ENCODE measurements at places on chromosomes 12 and 14. TPM values are rescaled to one million over a fixed set of nuclear protein-coding genes. Genes with fewer than 3 reads are reported as not detected.

KRT8 gene
- total RNA-seq, result 14.0 TPM

- no peak overlapping the region for H3K4me3 ChIP-seq
- no peaks in the 10 kb centered on the region for H3K36me3 ChIP-seq
- H3K4me1 ChIP-seq, result no peaks in the 10 kb centered on the region
- H3K27ac ChIP-seq, result no peak overlapping the region
- DNase-seq, result no peak
Observed at GRCh38 chr14:88808359-88808758, 15.6 kb upstream of the EML5 start.

- H3K27ac ChIP-seq, result no peak overlapping the region
- peaks cover 10% of the 10 kb centered on the region for H3K4me1 ChIP-seq
- no peaks in the 10 kb centered on the region for H3K27me3 ChIP-seq
Observed at GRCh38 chr12:116067892-116068291, 209.6 kb downstream of the MED13L start.

DNA sequence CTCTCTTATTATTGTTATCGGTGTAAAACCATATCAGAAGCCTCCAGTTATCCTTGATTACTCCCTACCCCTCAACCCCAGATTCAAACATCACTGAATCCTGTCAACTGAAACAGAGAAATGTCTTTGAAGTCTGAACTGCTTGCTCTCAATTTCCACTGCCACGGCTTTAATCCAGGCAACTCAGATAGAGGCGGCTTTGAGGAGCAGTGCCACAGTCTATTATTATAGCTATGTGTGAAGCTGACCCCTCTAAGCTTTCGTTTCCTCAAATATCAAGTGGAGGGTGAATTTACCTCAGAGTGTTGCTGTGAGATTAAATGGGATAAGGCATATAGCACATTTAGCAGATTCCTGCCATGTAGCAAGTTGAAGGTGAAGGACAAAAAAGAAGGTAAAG lies 49.0 kb upstream of the PDE3A start:
- no peak for DNase-seq
- no peak overlapping the region for H3K4me3 ChIP-seq
- no peaks in the 10 kb centered on the region for H3K4me1 ChIP-seq
- H3K27me3 ChIP-seq, result no peaks in the 10 kb centered on the region
- H3K36me3 ChIP-seq, result no peaks in the 10 kb centered on the region

HOXC10 gene
- total RNA-seq, result not detected

ERBB3 gene
- 33.7 TPM for total RNA-seq

DNA sequence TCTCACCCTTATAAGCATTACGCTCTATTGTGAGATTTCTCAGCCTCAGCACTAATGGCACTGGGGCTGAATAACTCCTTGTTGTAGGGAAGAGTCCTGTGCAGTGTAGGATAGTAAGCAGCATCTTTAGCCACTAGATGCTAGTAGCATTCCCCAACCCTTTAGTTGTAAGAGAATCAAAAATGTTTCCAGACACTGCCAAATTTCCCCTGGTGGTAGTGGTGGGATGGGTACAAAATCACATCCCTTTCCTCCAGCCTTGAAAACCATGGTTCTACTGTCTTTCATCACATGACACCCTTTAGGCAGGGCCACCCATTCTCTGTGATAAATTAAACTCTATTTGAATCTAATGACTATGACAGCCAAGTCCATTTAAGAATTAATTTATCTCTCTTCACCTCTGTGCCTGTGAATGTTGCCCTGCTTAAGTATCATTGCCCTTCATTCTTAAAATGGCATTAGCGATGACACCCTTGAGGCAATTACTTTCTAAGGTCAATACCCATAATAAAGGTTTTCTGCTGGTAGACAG lies 199.4 kb downstream of the ANO4 start:
- no peaks in the 10 kb centered on the region for H3K4me1 ChIP-seq
- peaks cover 8% of the 10 kb centered on the region for H3K27me3 ChIP-seq
- DNase-seq, result no peak
- no peak overlapping the region for H3K27ac ChIP-seq
- no peaks in the 10 kb centered on the region for H3K36me3 ChIP-seq

- H3K4me1 ChIP-seq, result peaks cover 7% of the 10 kb centered on the region
- H3K4me3 ChIP-seq, result no peak overlapping the region
- no peak overlapping the region for H3K27ac ChIP-seq
- H3K36me3 ChIP-seq, result peaks cover 10% of the 10 kb centered on the region
- H3K27me3 ChIP-seq, result peaks cover 2% of the 10 kb centered on the region
Observed at GRCh38 chr12:5442251-5443006, 10.5 kb downstream of the NTF3 start.

DNA sequence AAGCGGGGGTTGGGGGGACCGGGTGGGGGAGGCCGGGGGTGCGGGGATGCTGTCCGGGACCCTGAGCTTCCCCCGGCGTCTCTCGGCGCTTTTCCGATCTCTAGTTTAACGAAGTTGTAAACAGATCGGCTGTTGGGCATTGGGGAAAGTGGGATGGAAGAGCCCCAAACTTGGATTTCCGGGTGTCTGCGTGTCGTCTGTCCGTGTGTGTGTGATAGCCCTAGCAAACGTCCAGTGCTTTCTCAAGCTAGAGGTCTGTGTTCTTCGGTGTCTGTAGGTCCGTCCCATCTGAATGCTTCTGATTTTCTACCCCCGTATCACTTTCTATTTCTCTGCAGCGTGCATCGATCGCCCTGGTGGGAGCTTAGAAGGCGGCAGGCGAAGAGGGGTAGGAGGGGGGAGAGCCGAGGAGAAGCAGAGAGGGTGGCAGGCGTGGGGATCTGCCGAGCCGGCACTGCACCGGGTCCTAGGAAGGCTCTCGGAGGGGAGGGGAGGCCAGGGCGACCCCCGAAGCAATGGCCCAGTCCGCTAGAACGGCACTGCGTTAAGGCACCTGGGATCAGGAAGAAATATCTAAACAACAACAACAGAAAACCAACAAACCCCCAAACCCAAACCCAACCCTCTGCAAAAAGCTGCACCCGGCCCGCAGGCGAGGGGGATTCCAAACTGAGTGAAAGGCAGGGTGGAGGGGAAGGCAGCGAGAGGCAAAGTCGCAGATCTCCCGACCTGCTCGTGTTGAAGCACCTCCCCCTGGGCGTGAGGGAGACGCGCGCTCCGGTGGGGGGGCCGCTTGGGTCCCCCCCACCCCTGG lies 1.0 kb downstream of the KCNA1 start:
- peak; percentile 43 for DNase-seq
- H3K36me3 ChIP-seq, result peaks cover 8% of the 10 kb centered on the region
- peak overlapping the region; percentile 93 for H3K4me3 ChIP-seq
- H3K27me3 ChIP-seq, result peaks cover 20% of the 10 kb centered on the region

DNA sequence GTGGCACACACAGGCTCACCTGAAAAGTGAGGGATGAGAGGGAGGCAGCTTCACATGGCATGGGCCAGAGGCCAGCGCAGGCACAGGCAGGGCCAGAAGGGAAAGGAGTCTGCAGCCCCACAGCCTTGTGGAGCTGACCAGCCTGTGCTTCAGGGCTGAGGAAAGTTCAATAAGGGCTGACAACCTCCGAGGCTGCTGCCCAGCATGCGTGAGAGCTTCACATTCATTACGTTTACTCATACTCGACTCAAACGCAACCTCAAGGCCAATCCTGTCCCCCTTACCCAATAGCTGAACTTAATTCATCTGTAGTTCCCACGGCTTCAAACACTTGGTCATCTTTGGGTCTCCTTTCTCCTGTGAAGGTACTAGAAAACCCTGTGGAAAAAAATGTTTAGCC lies 4.8 kb downstream of the MMAB start:
- no peak overlapping the region for H3K27ac ChIP-seq
- no peak overlapping the region for H3K4me3 ChIP-seq
- H3K4me1 ChIP-seq, result peaks cover 4% of the 10 kb centered on the region
- peaks cover 4% of the 10 kb centered on the region for H3K36me3 ChIP-seq
- H3K27me3 ChIP-seq, result peaks cover 7% of the 10 kb centered on the region

- H3K27ac ChIP-seq, result no peak overlapping the region
- DNase-seq, result no peak
- H3K4me3 ChIP-seq, result no peak overlapping the region
Observed at GRCh38 chr14:103885509-103885932, 38.1 kb upstream of the PPP1R13B start.

PTGES3 gene
- total RNA-seq, result 180 TPM

- H3K4me3 ChIP-seq, result no peak overlapping the region
- no peaks in the 10 kb centered on the region for H3K27me3 ChIP-seq
- no peak for DNase-seq
- H3K36me3 ChIP-seq, result no peaks in the 10 kb centered on the region
- no peak overlapping the region for H3K27ac ChIP-seq
- H3K4me1 ChIP-seq, result no peaks in the 10 kb centered on the region
Observed at GRCh38 chr12:89960011-89960507, 251.4 kb upstream of the ATP2B1 start.

DNA sequence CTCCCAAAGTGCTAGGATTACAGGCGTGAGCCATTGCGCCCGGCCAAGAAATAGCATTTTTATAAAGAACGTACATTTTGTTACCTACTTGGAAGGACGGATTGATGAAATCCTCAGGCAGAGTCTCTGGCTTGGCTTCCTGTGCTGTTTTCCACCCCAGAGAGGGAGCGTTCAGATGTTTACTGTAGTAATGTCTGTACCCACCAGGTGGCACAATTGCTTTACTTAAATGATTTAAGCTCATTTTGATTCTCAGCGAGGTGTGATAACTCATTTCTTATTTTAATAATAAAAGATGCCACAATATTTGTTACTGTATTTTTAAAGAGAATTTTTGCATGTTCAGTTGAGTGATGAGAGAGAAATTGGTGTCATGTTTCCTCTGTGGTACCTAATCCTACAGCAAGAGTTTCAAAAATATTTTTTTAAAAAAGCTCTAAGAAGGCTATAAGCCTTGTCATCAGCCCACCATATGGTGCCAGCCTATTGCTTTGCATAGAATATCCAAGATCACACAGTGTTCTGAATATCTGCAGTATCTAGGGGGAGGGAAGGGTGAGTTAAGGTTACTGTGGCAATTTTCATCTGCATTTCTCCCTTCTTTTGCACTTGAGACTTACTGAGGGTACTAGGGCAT lies 82.6 kb upstream of the TRAF3 start:
- H3K27me3 ChIP-seq, result no peaks in the 10 kb centered on the region
- peak; percentile 45 for DNase-seq
- peak overlapping the region; percentile 11 for H3K27ac ChIP-seq
- no peaks in the 10 kb centered on the region for H3K36me3 ChIP-seq

CD163 gene
- total RNA-seq, result 20.6 TPM

GRCh38 chr12:19614601-19615383 lies 175.5 kb downstream of the AEBP2 start:
- H3K27ac ChIP-seq, result peak overlapping the region; percentile 28
- no peak overlapping the region for H3K4me3 ChIP-seq
- peaks cover 1% of the 10 kb centered on the region for H3K27me3 ChIP-seq
- H3K4me1 ChIP-seq, result peaks cover 13% of the 10 kb centered on the region
- DNase-seq, result no peak

DNA sequence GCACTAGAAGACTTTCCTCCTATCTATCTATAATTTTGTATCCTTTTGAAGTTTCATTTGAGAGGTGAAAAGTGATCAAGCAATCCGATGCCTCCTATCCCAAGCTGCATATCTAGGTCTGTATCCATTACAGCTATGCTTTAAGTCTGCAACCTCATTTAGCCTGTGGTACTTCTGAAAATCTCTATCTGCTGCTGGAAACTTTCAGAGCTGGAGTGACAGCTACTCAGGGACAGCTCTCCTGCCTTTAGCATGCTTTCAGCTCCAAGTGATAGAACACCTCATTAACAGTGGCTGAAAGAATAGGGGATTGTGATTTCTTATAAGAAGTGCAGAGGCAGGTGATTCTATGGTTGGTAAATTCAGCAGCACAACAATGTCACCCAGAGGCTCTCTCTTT lies 1153.5 kb downstream of the AACS start:
- no peak for DNase-seq
- H3K36me3 ChIP-seq, result no peaks in the 10 kb centered on the region
- no peaks in the 10 kb centered on the region for H3K4me1 ChIP-seq

BBS10 gene
- total RNA-seq, result 10.9 TPM

DNA sequence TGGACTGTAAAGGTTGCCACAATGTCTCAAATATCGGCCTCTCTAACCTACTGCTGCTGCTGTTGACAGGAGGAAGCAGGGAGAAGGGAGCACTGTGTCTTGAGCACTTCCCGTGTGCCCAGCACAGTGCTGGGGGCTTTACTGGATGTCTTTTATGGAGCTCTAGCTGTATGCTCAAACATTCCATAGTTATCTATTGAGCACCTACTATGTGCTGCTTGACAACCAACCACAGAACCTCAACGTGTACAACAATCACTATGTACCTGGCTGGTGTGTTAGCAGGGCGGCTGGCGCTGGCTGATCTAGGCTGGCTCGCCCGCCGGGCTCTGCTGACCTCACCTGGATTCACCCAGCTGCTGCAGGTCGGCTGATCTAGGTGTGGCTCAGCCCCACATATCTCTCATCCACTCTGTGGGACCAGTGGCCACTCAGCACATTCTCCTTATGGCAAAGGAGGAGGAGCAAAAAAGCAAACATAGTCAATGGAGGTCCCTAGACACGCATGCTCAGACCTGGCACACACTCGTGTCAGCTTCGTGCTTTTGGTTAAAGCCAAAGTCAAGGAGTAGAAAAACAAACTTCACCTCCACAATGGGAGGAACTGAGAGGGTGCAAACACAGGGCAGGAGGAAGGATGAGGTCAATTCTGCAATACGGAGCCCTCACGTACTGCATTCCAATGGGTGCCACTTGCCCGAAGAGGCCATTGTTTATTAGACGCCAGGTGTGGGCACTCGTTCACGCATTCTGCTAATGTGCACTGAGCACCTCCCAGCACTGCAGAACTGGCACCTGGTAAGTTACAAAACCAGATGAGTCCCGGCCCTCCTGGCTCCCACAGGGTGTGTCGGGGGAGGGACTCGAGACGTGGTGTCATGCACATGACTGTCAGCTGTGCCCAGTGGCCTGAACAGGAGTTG lies 147.2 kb downstream of the SCARB1 start:
- no peak overlapping the region for H3K4me3 ChIP-seq
- H3K4me1 ChIP-seq, result peaks cover 40% of the 10 kb centered on the region
- no peak overlapping the region for H3K27ac ChIP-seq
- H3K36me3 ChIP-seq, result no peaks in the 10 kb centered on the region
- peaks cover 9% of the 10 kb centered on the region for H3K27me3 ChIP-seq

FSCB gene
- total RNA-seq, result not detected

GRCh38 chr14:95256776-95257060 lies 63.0 kb downstream of the CLMN start:
- H3K27me3 ChIP-seq, result no peaks in the 10 kb centered on the region
- H3K4me1 ChIP-seq, result peaks cover 25% of the 10 kb centered on the region
- no peak overlapping the region for H3K4me3 ChIP-seq
- no peak overlapping the region for H3K27ac ChIP-seq
